ENCODE measurements at places on chromosomes 13 and 19. TPM values are rescaled to one million over a fixed set of nuclear protein-coding genes. Genes with fewer than 3 reads are reported as not detected.

Gene LGALS14
- total RNA-seq: not detected

Gene PTH2
- total RNA-seq: not detected

Gene B3GNT8
- 3.9 TPM for total RNA-seq

Gene C19orf47
- 135 TPM for total RNA-seq

Gene TMPRSS9
- total RNA-seq: not detected

Gene C19orf85
- total RNA-seq: not detected

Gene CYP2A6
- not detected for total RNA-seq

Gene TMEM221
- not detected for total RNA-seq

Gene GPR12
- not detected for total RNA-seq

Gene TYROBP
- total RNA-seq: 16.9 TPM

Gene ENOX1
- 6.6 TPM for total RNA-seq

Gene ZNF677
- 20.2 TPM for total RNA-seq

Gene ZNF813
- 0.75 TPM for total RNA-seq

Gene C1QTNF9
- 0.83 TPM for total RNA-seq

Gene SIGLEC5
- total RNA-seq: 0.94 TPM

Gene ADM5
- total RNA-seq: 0.19 TPM

Gene DCT
- total RNA-seq: 0.22 TPM

Gene SPACA4
- not detected for total RNA-seq

Gene CEACAM3
- total RNA-seq: 0.97 TPM

Gene ZNF440
- total RNA-seq: 5.4 TPM

Gene ZNF154
- total RNA-seq: 6.0 TPM

Gene KL
- total RNA-seq: 1.9 TPM

Gene CDX2
- total RNA-seq: not detected

Gene LILRB5
- total RNA-seq: 4.4 TPM

Gene C13orf42
- total RNA-seq: not detected

Gene CEACAM7
- not detected for total RNA-seq

Gene GSX1
- total RNA-seq: not detected

Gene IZUMO1
- 0.83 TPM for total RNA-seq

Gene FAAP24
- total RNA-seq: 0.32 TPM

Gene PLK5
- not detected for total RNA-seq

Gene KANK3
- total RNA-seq: 13.1 TPM

Gene PCDH17
- 7.3 TPM for total RNA-seq

Gene KCNN1
- 0.19 TPM for total RNA-seq

Gene CEACAM20
- not detected for total RNA-seq

Gene TMEM150B
- total RNA-seq: 0.62 TPM

Gene HSD17B14
- 1.9 TPM for total RNA-seq

Gene NKG7
- total RNA-seq: 3.6 TPM

All from cardiac septum (tissue), 1 donor.